Stimulated activated CD4-positive, alpha-beta T cell treated with anti-CD3 and anti-CD28 coated beads, Interleukin-1b, Interleukin-23, amount 100 ng/mL, for 48 hours (primary cell): ENCODE measurements at places on chromosomes 4 and X.

DNA sequence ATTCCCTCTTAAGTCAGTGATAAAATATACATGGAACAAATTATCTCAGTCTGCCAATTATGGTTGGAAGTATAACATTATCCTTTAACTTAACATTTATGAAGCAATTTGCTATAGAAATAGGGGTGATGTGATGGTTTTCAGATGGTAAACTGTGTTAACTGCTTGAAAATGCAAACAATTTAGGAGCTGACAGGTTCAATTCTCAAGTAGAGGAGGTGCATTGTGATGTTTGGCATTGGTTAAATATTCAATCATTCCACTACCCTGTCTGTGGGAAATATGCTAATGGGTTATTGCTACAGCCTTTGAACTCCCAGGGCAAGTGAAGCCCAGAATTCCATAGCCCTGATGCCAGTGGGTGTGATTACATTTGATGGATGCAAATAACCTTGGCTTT is 243.4 kb upstream of the GK2 start:
- DNase-seq, result no peak

DNA sequence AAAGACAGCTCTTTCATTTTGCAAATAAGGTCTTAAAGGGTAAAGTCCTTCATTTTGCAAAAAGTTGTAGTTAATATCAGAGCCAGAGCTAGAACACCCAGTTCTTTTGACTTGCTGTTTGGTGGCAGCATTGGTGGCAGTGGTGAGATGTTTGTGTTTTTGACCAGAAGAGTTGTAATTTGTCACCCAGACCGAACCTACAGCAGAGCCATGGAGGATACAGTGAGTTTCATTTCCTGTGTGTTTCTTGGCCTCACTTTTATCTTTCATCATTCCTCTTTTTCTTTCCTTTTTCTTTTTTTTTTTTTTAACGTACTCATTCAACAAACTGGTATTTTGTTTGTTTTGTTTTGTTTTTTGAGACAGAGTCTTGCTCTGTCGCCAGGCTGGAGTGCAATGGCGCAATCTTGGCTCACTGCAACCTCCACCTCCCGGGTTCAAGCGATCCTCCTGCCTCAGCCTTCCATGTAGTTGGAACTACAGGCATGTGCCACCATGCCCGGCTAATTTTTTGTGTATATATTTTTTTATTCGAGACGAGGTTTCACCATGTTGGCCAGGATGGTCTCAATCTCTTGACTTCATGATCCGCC is 116.4 kb downstream of the AFF1 start:
- no peak for DNase-seq

- no peak for DNase-seq
Measured at GRCh38 chrX:151458824-151459223, 61.8 kb downstream of the VMA21 start.

- no peak for DNase-seq
Measured at GRCh38 chrX:17160975-17161374, 214.0 kb upstream of the NHS start.

GRCh38 chrX:132088864-132089263 is 39.0 kb downstream of the FRMD7 start:
- no peak for DNase-seq
